AG09309 (cell line): ENCODE measurements at places on chromosomes 2 and 18.
A peak's percentile ranks its signal among the peaks of the same experiment; 100 is the strongest.

GRCh38 chr2:241774419-241775222 lies 2.0 kb upstream of the GAL3ST2 start:
- peak; percentile 34 for DNase-seq

GRCh38 chr2:234981197-234982095 lies 29.6 kb downstream of the SH3BP4 start:
- peak; percentile 98 for DNase-seq

DNA sequence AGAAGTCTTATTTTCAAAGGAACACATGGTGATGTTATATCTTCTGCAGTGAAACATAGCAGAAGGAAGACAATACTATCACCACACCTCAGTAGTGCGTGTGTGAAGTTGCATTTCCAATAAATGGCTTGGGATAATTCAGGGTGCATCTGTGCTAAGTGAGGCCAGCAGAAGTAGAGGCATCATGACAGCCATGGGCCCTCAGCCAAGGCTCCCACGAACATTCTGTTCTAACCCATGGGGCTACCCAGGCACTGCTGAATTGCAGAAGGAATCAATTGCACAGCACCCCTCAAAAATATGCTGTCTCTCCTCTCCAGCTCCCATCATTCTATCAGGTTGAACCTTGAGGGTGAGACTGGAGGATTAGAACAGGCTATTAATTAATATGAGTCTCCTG lies 139.5 kb downstream of the RIF1 start:
- DNase-seq, result no peak

DNA sequence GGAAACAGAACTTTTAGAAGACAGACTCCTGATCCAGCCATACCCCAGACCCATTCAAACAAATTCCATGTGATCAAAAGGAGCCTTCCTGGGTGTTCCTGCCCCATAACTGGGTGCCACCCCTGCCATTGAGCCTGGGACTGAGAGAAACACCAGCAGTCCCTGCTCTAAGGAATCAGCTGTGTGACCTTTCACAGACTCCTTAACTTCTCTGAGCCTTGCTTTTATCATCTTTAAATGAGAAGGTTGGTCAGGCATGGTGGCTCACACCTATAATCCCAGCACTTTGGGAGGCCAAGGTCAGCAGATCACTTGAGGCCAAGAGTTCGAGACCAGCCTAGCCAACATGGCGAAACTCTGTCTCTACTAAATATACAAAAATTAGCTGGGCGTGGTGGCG lies 20.6 kb downstream of the CIDEA start:
- no peak for DNase-seq

GRCh38 chr2:46024146-46024779 lies 272.9 kb upstream of the EPAS1 start:
- no peak for DNase-seq

- DNase-seq, result no peak
These were observed 519.3 kb upstream of the ID2 start for GRCh38 chr2:8162552-8162951.

DNA sequence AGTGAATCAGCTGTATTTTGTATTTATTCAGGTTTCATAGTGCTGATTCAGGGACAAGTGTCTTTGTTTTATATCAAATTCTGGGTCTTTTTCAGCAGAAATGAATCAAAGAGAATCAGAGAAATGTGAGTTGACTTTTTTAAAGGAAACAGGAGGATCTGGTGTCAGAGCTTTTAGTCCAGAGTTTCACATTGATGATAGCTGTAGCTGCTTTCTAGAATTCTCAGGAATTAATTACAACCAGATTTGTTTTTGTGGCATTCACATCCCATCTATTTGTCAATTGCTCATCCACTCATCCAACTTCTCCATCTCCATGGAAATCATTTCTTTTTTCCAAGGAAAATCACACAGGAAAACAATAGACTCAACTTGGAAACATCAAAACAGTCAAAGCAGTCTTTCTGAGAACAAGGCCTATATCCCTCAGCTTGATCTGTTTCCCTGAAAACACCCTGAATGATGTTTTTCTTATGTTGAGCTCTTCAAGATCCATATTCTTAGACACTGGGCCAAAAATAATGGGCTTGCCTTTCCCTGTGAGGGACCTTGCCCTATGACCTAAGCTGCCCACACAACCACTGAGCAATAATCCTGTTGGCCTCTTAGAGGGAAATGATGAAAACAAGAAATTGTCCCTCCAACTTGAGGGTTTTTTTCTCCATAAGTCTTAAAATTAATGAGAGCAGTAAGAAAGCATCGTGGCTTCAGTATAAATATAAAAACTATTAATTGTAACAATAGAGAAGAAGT lies 249.5 kb upstream of the FN1 start:
- DNase-seq, result no peak

GRCh38 chr2:16773080-16773713 lies 107.6 kb upstream of the CYRIA start:
- DNase-seq, result peak; percentile 25

DNA sequence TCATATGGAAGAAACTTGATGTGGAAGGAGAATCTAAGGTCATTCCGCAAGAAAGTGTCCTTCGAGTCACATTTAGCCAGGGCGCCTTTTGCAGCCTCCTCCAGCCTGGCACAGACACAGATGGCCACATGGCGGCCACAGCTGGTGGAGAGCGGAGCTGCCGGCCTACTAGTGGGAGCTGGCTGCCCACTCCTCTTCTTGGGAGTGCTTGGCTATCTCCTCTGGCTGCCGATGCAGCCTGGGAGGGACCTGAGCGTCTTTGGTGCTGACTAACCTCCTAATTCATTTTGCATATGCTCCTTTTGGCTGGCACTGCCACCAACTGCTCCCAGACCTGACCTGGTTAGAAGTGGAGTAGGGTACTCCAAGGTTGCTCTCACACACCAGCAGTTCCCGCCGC lies 199.3 kb upstream of the MYT1L start:
- no peak for DNase-seq

DNA sequence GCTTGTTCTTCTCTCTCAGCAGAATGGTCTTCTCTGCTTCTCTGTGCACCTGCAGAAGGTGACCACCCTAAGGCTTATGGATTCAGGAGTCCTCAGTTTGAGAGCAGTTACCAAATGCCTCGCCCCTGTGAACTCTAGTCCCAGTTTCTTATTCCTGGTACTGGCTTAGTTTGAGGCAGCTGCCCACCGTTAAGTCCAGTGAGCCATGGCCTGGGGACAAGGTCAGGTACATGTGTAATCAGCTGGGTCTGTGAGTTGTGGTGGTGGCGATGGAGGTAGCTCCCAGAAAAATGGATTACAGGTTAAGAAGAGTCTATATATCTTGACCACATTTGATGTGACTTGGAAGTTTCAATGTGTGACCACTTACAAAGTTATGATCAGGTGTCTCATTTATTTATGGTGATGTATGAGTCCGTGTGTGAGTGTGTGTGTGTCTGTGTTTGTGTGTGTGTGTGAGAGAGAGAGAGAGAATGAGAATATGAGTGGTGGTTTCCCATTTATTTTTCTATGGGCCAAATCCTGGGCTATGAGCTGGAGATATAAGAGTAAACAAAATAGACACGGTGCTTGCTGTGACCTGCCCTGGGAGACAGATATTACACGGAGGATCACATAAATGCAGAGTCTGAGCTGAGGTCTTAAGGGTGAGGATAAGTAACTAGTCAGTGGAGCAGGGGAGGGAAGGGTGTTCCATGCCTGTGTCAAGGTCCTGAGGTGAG lies 13.0 kb upstream of the IL1RN start:
- no peak for DNase-seq

GRCh38 chr2:46134531-46135227 lies 162.5 kb upstream of the EPAS1 start:
- DNase-seq, result no peak

- DNase-seq, result no peak
These were observed 57.7 kb downstream of the TSHZ1 start for GRCh38 chr18:75268364-75268646.

DNA sequence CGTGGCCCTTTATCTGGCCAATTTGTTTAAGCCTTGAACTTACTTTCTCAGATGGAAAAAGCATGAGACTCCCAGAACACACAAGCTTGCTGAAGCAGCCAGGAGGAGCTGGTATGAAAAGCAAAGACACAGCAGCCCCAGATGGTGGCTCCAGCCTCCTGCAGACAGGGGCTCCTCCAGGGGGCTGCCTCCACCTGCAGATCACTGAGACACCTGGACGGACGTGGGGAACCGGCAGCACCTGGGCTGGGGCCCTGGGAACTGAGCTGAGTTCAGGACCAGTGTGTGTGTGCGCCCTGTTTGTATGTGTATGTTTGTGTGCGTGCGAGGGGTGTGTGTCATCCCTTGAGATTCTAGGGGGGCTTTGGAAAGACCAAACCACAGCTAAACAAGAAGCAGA lies 8.6 kb downstream of the CYS1 start:
- no peak for DNase-seq

- DNase-seq, result peak; percentile 21
These were observed 40.0 kb downstream of the ICA1L start for GRCh38 chr2:202831242-202832220.

GRCh38 chr2:9251154-9252001 lies 44.8 kb downstream of the ASAP2 start:
- DNase-seq, result peak; percentile 64

GRCh38 chr18:47968006-47968676 lies 37.7 kb upstream of the SMAD2 start:
- DNase-seq, result no peak

- DNase-seq, result no peak
These were observed 516.2 kb upstream of the MYT1L start for GRCh38 chr2:2847209-2847676.

DNA sequence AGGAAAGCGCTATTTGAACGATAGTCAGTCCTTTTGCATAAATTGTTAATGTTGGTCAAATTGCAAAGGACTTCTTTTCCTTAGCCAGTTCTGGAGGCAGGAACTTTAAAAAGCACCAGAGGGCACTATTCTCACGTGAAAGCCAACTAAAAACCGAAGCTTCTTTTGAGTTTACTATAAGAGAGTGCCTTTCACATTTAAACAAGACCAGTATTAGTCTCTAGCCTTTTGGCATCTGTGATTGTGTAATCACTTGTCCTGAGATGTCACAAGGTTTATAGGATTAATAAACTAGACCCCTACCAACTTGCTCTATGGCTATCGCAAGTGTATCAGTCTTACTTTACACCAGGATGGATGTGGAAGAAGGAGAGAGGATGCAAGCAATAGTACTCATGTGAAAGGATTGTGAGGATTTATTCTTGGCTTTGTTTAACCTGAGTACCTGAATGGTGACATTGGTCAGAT lies 14.4 kb upstream of the STAT4 start:
- DNase-seq, result no peak

GRCh38 chr2:128315829-128316776 lies 2.6 kb downstream of the HS6ST1 start:
- DNase-seq, result no peak

- peak; percentile 13 for DNase-seq
These were observed 46.9 kb upstream of the GREB1L start for GRCh38 chr18:21194871-21195771.

DNA sequence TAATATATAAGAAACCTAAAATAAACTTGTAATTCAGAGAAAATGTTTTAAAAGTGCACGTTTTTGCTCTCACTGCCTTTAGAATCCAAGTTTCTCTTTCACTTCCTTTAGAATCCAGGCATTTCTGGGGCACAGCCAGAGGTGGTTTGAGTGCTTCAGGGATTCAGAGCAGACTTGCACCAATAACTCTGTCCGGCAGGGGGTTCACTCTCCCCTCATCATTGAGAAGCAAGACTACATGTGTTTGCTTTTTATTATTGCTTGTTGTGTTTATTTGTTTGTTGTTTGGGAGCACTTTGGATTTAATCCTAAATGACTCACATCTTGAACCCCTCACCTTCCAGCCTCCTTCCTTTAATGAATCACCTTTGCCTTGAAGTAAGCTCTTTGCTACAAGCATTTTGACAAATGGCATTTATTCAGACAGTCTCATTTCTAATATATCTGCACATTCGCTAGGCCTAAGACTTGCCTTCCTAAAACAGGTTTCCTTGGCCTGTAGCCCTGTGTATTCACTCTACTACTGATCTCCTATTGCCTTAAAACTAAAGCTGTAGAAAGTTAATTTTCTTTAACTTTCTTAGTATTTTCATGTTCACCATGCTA lies 233.5 kb upstream of the ATP5MC3 start:
- peak; percentile 35 for DNase-seq

DNA sequence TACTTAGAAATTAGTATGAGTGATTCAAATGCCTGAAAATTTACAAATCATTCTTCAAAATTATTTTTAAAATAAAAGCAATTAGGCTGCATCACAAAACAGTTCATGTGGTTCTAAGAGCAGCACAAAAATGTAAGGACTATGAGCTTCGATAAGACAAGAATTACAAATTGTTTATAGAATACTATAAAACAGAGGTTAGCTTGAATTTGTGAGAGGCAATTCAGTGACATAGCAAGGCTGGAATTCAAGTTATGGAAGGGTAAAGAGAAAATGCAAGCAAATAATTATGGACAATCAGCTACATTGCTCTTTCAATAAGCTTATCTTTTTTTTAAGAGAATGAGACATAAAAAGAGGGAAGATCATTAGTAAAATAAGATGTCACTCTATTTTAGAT lies 7.1 kb upstream of the XIRP2 start:
- DNase-seq, result no peak

GRCh38 chr2:120431386-120432292 lies 85.7 kb downstream of the INHBB start:
- DNase-seq, result no peak

DNA sequence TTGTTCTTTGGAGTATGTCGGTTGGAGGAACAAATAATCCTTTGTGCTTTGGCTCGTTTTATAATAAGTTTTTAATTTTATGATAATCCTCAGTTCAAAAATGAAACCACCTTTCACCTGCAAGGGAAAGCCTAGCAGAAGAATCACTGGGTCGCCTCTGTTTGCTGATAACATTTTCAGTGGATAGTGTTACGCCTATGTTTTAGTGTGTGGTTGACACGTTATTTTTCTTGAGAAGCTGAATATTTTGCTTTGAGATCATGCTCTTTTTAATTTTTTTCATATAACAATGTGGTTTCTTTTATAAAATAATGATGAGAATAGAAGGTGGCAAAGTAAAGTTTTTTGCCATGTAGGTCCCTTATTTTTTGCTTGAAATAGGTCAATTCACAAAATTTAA lies 172.7 kb upstream of the ZEB2 start:
- DNase-seq, result no peak

- DNase-seq, result no peak
These were observed 78.7 kb downstream of the ABCA12 start for GRCh38 chr2:215059724-215060123.

GRCh38 chr2:110843496-110843895 lies 111.1 kb downstream of the ACOXL start:
- DNase-seq, result no peak

- DNase-seq, result no peak
These were observed 1.7 kb upstream of the VAMP5 start for GRCh38 chr2:85582492-85582891.

GRCh38 chr2:134375935-134376334 lies 122.1 kb downstream of the MGAT5 start:
- peak; percentile 52 for DNase-seq

- no peak for DNase-seq
These were observed 94.5 kb upstream of the UPP2 start for GRCh38 chr2:158006961-158007719.

DNA sequence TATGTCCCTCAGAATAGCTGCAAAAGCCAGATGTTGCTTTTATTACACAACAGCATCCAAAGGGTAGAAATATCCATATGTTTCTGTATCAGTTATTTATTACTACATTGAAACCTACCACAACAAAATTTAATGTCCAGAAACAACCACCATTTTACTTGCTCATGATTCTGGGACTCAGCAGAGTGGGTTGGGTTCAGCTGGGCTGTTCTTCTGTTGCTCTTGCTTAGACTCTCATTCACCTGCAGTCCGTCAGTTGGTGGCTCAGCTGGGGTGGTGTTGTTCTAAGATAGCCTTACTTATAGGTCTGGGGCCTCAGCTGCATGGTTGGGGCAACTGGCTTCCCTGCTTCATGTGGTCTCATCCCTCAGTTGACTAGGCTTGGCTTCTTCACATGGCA lies 21.7 kb downstream of the AQP4 start:
- DNase-seq, result no peak

- no peak for DNase-seq
These were observed 51.4 kb downstream of the SLC38A11 start for GRCh38 chr2:164903951-164904350.
